ENCODE measurements at places on chromosomes 7 and 10.

DNA sequence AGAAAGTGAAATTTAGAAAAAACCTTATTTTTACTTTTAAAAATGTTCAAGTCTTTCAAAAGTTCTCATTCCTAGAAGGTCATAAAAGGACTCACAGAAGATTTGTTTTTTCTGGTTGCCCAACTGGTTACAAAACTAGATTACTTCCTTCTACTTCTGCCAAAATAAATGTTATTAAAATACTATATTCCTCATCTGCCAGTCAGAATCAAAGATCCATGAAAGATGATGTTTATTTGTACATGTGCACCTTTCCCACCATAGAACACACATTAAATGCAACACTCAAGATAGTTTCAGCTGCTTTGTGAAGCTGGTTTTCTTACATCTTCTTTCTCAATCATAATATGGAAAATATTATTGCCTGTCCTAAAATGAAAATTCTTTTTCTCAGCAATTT, 465.4 kb downstream of the ETV1 start:
- no peak for DNase-seq

- no peak for DNase-seq
Observed at GRCh38 chr10:6516281-6516928, 63.7 kb downstream of the PRKCQ start.

DNA sequence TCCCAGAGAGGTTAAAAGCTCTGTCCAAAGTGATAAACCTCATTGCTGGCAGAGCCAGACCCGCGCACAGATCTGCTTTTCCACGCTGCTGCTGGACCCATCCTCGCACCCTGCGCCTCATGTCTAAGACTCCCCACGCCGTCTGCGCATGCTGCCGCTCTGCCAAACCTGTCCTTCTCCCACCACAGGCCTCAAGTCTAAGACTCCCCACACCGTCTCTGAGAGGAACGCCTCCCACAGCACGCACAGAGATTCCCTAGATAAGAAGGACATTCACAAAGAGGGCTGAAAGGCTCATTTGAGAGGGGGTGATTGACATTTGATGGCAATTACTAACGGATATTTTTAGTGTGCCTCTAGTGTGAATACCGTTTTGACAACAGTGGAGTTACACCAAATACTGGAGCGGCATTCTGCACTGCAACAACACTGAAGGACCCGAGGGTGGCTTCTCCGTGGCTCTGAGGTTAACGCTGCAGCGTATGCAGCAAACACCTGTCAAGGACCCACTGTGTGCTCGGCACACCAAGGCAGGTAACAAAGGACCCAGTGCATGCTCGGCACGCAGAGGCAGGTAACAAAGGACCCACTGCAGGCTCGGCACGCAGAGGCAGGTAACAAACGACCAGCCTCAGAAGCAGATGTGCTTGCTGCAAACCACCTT, 231.4 kb downstream of the DNAJB6 start:
- DNase-seq = no peak

GRCh38 chr7:13179011-13179582, 491.7 kb downstream of the ARL4A start:
- no peak for DNase-seq

- DNase-seq = no peak
Observed at GRCh38 chr10:113893570-113893969, 39.1 kb downstream of the NHLRC2 start.

- no peak for DNase-seq
Observed at GRCh38 chr7:929311-929711, 25.2 kb downstream of the ADAP1 start.

DNA sequence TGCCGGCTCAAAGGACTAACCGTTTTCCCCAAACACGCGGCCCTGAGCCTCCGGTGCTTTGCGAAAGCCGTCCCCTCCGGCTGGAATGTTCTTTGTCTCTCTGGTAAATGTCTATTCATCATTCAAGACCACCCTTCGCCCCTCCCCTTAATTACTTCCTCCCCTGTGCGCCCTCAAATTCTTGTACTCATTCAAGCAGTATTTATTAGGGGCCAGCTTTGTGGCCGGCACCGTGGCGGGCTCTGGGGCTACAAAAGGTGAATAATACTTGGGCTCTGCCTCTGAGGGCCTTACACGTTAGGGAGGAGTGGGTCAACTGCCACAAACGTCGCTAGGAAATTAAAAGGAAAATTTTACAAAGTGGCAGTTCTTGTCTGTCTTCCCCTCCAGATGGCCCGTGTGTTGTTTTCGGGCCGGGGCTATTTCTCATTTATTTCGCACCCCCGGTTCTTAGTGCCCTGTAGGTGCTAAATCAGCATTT, 1.5 kb upstream of the MEST start:
- DNase-seq = no peak

DNA sequence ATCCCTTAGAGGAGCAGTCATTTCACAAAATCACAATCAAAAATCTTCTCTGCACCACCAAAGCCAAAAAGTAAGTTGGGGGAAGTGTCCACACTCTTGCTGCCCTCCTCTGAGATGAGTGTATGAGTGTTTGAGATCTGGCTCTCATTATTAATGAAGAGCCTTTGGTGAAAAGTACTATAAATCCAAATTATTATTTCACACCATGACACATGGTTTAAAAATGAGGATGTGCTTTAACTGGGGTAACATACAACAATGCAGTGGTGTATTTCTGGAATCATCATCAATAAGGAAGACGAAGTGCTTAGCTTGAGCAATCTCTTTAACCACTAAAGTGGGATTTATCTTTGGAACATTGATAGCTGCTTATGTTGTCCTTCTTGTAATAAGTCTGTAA, 114.2 kb upstream of the ADAM12 start:
- no peak for DNase-seq

- no peak for DNase-seq
Observed at GRCh38 chr7:18016547-18017444, 10.8 kb downstream of the PRPS1L1 start.

- no peak for DNase-seq
Observed at GRCh38 chr7:77727936-77728701, 31.9 kb downstream of the RSBN1L start.

- peak; percentile 82 for DNase-seq
Observed at GRCh38 chr7:101362334-101363195, at the start of gene COL26A1. Gene COL26A1, plus strand, starts transcription at chr7:101362875. Its CDS starts 158 bp downstream, at chr7:101363033.

- DNase-seq = no peak
Observed at GRCh38 chr10:4828005-4828404, 2.0 kb downstream of the AKR1E2 start.

- no peak for DNase-seq
Observed at GRCh38 chr10:78752221-78752620, 316.5 kb upstream of the ZMIZ1 start.

GRCh38 chr10:92742331-92743228, 52.8 kb downstream of the HHEX start:
- DNase-seq = no peak

- no peak for DNase-seq
Observed at GRCh38 chr7:121139427-121139826, 150.9 kb downstream of the CPED1 start.

DNA sequence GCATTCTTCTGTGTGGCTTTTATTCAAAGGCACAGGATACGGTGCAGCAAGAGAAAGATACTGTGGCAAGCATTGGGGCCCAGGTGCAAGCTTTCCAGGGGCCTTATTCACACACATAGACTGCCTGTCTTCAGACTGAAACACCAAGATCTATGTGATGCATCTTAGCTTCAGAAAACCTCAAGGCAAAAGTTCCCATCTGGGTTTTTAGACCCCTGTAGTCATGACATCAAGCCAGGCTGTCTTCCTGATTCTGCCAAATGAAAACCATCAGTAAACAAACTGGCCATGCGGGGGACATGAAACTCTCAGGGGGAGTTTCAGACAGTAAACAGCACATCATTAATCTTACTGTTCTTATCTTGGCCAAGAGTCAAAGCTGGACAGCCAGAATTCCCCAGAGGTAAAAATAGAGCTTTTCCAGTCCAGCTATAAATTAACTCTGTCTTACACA, 9.8 kb downstream of the AGBL3 start:
- no peak for DNase-seq

- DNase-seq = no peak
Observed at GRCh38 chr7:130393841-130394411, 13.6 kb downstream of the CPA1 start.

DNA sequence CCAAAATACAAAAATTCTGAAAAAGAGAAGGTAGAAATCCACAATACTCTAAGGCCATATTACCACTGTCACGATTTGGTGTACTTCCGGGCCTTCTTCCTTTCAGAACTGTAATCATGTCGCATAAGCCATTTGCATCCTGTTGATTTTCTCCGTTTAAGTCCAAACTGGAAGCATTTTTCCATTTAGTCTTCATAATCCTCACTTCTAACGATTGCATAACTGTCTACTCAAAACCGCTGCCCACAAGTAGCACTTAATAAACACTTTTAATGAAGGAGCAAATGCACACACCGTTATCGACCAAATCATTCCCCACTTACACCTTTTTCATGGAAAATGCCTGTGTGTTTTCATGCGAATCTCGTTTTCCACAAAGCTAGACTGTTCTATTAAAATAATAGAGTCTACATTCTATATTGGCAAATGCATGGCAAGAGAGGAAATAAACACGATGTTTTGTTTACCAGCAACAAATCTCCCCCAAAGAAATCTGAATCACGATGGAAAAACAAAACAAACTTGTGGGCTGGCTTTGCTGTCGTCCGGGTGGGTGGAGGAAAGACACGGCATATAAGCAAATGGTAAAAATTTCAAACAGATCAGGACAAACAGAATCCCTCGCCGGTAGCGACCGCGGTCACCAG, 1.0 kb downstream of the ATE1 start:
- no peak for DNase-seq

DNA sequence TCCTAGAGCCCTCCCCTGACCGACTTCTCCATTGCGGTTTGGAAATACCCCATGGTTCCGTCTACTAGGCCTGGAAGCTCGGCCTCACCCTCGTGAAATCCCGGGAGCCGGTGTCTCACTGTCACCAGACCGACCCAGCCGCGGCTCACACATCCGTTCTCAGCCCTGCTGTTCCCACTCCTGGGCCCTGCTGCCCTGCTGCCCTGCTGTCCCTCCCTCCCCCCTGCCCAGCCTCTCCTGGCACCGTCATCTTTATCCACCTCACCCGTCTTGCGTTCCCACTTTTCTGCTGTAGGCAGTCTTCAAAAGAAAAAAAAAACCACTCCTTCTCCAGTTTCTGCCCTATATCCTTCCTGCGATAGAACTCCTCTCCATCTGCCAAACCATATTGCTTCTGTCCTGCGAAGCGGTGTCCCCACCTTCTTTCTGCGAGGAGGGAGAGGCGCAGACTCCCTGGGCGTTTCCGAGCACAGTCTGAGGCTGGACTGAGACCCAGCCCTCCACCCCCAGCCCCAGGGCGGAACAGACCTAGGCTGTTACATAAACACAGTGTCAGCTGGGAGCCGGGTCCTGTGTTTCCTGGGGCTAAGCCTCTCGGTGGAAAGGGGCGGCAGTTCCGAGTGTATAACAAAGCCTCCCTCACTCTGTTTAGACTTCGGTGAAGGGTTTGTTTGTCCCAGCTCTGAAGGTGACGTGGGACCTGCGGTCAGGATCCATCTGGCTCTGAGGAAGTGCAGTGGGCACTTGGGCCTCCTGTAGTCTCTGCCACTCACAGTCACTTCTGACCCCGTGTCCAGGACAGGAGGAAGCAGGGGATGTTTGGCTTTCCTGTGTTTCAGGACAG, 2.8 kb downstream of the AGAP3 start:
- no peak for DNase-seq

GRCh38 chr7:106031300-106032035, 68.4 kb downstream of the CDHR3 start:
- no peak for DNase-seq

DNA sequence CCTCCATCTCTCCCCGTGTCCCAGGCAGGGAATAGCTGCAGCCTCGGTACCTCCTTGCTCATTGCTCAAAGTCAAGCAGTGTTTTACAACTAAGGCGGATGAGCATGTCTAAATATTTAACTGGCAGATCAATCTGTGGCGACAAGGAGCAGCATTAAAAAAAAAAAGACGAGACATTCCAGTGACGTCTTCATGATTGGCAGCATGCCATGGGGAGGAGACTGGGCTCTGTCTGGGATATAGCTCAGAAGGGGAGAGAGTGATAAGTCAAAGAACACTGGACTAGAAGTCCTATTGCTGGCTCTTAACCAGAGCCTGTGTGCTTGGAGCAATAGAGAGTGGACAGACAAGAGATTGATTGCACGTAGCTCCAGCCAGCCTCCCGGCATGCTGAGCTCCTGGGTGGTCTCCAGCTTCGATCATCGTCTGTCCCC, 287.5 kb upstream of the PODXL start:
- DNase-seq = no peak

DNA sequence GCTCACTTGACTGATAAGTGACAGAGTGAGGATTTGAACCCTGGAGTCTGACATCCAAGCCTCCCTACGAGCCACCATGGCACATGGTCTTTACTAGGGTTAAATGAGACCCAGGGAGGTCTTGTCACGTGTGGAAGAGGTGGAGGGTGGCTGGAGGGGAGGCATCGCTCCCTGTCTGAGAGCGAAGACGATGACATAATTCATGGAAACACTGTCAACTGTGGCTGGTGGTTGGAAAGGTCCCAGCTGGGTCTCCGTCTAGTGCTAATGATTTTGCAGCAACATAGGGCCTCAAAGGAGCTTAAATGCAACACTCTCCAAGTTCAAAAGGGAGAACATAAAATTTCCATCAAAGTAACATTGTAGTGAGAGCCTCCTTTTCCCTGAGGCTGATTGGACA, 99.9 kb upstream of the BAIAP2L1 start:
- DNase-seq = no peak

- no peak for DNase-seq
Observed at GRCh38 chr7:155414547-155415492, 43.1 kb upstream of the EN2 start.

DNA sequence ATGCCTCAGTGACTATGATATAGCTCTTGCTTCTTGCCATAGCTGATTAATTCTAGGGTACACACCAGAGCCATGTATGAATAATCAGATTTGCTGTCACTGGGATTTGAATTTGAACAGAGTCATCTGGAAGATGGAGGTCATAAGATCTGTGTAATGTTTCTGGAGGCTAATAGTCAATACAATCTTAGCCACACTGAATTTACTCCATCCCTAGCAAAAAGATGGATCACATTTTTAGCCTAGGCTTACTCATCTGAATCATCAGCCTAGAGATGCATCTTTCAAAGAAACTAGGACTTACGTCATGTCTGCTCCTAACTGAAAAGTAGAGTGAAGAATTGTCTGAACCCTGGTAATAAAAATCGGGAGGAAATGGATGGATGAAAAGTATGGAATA, 142.3 kb upstream of the ZNF804B start:
- no peak for DNase-seq

DNA sequence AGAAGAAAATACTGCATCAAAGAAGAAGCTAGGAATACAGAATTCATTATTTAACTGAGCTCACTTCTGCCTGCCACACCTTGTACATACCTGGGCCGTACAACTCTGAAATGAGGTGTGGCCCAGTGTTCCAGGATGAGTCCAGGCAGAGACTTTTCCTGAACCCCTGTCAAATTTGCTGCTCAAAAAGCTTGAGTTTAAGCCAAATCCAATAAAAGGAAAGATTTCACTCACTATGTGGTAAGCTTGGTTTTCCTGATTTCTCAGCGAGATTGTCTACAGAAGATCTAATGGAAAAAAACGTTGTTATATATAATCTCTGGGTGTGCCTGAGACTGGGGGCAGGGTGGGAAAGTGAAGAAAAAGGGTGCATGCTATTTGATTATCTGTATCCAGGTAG, 72.1 kb upstream of the EGFR start:
- no peak for DNase-seq

All from HuH-7 (cell line).